ENCODE measurements at places on chromosomes 7 and 10.
A peak's percentile ranks its signal among the peaks of the same experiment; 100 is the strongest.

- DNase-seq, result no peak
Observed at GRCh38 chr7:137366995-137367394, 23.5 kb upstream of the PTN start.

DNA sequence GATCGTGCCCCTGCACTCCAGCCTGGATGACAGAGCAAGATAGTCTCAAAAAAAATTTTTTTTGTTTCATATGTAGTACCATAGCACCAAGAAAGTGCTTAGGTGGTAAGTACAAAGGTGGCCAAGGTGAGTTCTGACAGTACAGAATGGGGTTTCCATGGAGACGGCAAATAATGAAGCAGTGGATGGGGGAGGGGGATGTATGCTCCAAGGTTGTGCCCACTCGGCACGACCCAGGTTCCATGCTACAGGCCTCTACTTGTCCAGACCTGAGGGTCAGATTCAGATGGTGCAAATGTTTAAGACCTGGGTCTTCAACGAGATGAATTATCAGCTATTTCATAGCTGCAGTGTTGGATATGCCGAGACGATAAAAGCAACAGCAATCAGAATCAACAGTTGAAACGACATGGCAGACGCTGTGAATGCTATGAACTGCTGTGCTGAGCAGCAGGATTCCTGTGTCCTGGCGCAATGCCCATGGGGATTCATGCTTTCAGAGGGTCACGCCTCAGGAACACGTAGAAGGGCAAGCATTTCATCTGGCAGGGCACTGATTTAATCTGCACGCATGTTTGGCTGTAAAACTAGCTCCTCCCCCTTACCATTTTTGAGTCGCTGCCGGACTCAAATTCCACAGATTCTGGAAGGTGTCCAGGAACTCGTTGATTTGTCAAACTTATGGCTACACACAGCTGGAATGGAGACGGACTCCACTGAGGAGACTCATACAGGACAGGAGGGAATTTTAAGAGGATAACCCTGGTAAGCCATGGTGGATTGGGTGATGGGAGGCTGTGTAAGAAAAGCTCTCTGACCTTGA is 256.5 kb downstream of the FRMD4A start:
- DNase-seq, result no peak

DNA sequence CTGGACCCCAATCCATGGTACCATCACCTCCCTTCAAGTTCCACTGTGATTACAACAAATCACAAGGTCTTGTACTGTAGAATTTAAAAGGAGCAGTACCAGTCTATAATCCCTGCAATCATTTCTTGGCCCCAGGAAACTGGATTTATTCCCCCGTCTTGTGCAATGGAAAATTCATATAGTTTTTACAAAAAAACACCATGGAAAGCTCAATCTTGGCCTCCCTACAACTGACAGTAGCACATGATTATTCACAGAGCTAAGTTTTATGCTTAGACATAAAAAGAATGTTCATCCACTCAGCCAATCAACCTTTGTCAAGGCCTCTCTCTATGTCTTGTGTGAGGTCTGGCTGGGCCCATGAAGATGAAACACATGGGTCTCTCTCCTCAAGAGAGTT is 10.2 kb downstream of the DGKI start:
- DNase-seq, result no peak

DNA sequence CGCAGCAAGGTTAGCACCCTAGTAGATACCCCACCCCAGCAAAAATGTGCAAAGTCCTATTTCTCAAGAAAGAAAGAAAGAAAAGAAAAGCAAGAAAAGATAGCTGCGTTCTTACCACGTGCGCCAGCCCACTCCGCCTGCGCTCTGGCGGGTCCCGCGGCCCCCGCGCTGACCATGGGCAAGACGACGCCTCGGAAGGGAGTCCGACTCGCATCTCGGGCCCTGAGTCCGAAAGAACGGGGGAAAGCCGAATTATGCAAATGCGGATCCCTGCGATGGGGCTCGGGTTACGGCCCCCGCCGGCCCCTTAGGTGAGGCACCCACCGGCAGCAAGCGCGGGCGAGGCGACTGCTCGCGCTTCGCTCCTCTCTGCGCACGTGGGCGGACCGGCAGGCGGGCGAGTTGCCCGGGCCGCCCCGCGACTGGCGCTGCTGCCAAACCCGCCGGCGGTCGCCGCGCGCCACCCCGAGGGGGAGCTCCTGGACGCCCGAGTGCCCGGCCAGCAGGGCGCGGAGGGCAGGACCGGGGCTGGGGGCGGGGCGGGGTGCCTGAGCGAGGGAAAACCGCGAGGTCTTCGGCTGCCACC is 2.4 kb upstream of the EGR2 start:
- peak; percentile 55 for DNase-seq

- no peak for DNase-seq
Observed at GRCh38 chr10:132356621-132357195, 24.7 kb downstream of the LRRC27 start.

DNA sequence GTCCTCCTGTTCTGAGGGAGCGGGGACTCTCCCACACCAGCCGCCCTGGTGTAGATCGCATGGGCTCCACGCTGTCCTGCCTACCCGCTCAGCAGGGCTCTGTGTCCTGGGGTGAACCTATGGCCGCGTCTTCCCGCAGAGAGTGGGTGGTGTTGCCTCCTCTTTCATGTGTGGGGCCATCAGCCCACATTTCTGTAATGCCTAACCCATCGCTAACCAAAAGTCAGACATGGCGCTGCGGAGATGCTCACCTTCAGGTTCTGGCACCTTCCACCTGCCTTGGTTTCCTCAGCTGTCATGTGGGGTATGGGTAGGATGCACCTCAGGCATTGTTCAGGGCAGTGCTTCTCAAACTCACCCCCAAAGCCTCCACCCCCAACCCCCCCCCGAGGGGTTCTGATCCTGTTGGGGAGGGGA is 50.5 kb upstream of the CAMK2B start:
- DNase-seq, result no peak

- DNase-seq, result no peak
Observed at GRCh38 chr10:992467-992866, 4.2 kb downstream of the GTPBP4 start.

- DNase-seq, result no peak
Observed at GRCh38 chr10:127498087-127498486, 51.0 kb upstream of the NPS start.

GRCh38 chr10:133235932-133236331 is 1.7 kb upstream of the VENTX start:
- no peak for DNase-seq

GRCh38 chr10:29648983-29649268 is 14.2 kb upstream of the SVIL start:
- no peak for DNase-seq

Measured in erythroblast (primary cell).